ENCODE measurements at places on chromosomes 2 and 18.

DNA sequence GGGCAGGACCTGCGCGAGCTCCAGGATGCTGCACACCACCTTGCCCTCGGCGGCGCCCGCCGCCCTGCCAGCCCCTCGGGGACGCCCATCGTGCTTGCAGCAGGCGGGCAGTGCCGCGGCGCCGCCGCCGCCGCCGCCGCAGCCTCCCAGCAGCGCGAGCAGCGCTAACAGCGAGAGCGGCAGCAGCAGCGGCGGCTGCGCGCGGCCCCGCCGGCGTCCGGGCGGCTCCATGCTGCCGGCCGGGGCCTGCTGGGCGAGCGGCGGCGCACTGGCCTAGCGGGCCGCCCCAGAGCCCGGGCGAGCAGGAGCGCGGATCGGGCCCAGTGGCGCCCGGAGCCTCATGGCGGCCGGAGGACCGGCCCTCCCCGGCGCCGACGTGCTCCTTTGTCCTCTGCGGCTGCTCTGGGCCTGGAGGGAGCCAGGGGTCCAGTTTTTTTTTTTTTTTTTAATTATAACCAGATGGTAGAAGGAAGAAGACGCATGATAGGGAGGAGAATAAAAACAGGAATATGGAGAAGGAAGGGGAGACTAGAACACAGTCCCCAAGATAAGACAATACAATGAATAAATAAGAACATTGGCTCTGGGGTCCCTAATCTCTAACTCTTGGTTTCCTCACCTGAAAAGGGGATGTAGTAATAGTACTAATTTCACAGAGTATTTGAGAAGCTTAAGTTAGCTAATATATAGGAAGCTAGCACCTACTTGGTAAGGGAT lies 17.1 kb upstream of the ANKRD62 start:
- no peak for DNase-seq

- no peak for DNase-seq
Observed at GRCh38 chr18:31399306-31400032, 22.9 kb downstream of the DSG4 start.

DNA sequence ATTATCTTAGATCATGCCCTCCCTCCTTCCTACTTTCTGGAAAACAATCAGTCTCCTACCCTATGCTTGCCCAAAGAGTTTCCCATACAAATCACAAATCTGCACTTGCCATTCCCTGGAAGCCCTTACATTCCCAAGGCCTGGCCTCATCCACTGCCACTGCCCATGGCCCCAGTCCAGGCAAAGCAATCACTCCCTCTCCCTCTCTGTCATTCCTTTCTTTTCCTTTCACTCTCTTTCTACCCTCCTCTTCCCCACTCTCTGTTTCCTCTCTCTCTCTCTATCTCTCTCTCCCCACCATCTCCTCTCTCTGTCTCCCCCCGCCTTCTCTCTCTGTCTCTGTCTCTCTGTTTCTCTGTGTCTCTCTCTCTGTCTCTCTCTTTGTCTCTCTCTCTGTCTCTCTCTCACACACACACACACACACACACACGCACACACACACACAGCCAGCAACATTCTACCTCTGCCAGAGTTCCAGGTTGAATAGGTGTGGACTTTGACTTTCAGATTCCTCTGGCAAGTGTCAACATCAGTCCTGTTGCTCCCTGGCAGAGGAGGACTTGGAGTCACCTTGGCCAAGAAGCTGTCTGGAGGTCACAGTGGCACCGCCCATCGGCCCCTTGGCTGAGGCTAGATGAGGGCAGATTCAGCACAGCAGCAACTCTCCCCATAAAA lies 43.7 kb upstream of the NAT8 start:
- no peak for DNase-seq

GRCh38 chr2:173969886-173970285 lies 4.7 kb upstream of the SP3 start:
- no peak for DNase-seq

- DNase-seq = no peak
Observed at GRCh38 chr2:236959876-236960275, 125.8 kb upstream of the COPS8 start.

DNA sequence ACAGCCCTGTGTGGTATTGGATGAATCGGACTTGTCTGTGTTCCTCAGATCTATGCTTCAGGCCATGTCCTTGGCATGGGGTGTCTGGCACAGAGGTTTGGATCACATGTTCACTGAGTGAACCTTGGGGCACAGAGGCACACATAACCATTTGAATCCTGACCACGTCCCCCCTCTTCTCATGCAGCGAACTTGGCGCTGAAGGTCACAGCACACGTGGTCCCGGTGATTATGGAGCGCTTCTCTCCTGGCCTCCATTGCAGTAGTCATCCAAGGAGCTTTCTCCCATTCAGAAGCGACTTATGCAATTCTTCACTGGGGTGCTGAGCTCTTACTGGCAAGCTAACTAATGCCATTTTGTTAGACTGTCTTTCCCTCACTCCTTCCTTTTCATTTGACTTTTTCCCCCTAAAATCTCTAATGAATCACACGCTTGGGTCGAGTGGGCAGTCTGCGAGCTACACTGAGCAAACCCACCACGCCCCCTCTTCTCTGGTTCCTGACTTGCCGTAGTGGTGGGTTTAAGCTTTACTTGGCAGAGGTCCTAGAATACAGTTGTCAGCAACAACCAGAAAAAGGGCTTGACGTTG lies 59.4 kb downstream of the KCNG2 start:
- no peak for DNase-seq

GRCh38 chr2:26330114-26330549 lies 15.8 kb upstream of the SELENOI start:
- peak; percentile 53 for DNase-seq

GRCh38 chr2:228522276-228522675 lies 340.8 kb upstream of the SPHKAP start:
- no peak for DNase-seq

DNA sequence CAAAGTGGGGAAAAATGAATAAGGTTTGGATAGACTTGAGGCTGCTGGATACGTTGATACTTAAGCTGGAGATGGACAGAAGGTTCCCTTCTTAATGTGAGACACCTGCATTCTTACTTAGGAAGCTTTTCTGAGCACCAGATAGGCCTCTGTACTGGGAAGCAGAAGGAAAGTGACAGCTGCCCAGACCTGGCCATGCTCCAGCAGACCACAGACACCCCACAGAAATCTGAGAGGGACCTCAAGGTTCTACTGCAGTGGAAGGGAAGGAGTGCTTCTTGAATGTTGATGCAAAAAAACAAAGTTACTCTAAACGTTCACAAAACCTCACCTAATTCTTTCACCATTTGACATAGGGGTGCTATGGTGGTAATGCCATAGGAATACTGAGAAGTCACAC lies 642.1 kb upstream of the ID2 start:
- no peak for DNase-seq

DNA sequence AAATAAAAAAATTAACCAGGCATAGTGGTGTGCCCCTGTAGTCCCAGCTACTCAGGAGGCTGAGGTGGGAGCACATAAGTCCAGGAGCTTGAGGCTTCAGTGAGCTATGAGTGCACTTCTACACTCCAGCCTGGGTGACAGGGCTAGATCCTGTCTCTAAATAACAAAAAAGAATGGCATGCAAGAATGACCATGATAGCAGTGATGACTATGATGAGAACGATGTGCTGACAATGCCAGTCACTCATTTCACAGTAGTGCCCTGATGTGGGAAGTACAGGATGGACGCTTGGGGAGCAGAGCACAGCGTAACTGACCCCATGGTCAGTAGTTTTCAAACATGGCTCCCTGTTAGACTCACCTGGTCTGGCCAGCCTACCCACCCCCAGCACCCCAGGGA lies 139.1 kb downstream of the VAPA start:
- no peak for DNase-seq

GRCh38 chr18:3585656-3586509 lies 135.9 kb downstream of the TGIF1 start:
- DNase-seq = peak; percentile 50

DNA sequence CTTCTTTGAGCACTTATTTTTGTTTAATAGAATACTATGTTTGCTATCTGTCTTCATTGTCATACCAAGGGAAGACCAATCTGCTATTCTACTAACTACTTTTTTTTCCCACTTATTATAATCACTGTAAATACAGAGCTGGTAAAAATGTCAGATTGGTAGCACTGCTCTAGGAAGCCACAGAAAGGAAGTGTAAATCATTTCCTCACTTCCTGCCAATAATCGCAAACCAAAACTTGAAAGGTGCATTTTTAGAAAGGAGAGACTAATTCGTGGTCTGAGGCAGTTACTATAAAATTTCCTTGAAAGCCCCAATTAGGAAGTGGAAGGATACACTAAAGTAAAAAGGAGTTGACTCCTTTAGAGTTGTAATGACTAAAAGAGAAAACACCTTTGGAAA lies 13.9 kb upstream of the THSD7B start:
- no peak for DNase-seq

- DNase-seq = no peak
Observed at GRCh38 chr2:112916625-112917247, 5.8 kb downstream of the IL37 start.

GRCh38 chr18:58004317-58004716 lies 39.7 kb upstream of the NEDD4L start:
- no peak for DNase-seq

- DNase-seq = no peak
Observed at GRCh38 chr2:100782380-100782878, 37.5 kb upstream of the NPAS2 start.
